Uterus (tissue), 4 donors: ENCODE measurements at places on chromosomes 11 and 22.

GRCh38 chr22:40975366-40975765 lies 24.2 kb downstream of the RBX1 start:
- H3K4me1 ChIP-seq, result no peaks in the 10 kb centered on the region
- H3K27ac ChIP-seq, result no peak overlapping the region
- no peaks in the 10 kb centered on the region for H3K36me3 ChIP-seq
- no peak overlapping the region for H3K4me3 ChIP-seq

- H3K4me1 ChIP-seq, result peaks cover 16% of the 10 kb centered on the region
- H3K36me3 ChIP-seq, result no peaks in the 10 kb centered on the region
- no peak for DNase-seq
- H3K4me3 ChIP-seq, result no peak overlapping the region
- no peaks in the 10 kb centered on the region for H3K27me3 ChIP-seq
Observed at GRCh38 chr11:118149493-118149892, 3.1 kb downstream of the SCN4B start.

DNA sequence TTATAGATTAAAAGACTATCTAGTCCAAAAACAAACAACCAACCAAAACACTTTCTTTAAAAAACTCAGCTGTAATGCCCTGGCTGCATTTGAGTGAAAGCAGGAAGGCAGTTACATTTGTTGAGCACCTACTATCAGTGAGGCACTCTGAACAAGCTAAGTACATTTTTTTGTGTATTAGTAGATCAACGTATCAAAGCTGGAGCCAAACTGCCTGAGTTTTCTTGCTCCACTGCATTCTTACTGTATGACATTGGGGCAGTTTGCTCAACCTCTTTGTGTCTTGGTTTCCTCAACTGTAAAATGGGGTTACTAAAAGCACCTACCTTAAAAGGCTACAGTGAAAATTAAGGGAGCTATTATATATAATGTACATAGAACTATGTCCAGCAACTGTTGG lies 22.0 kb downstream of the COA4 start:
- no peak overlapping the region for H3K4me3 ChIP-seq
- no peaks in the 10 kb centered on the region for H3K36me3 ChIP-seq
- DNase-seq, result no peak
- no peaks in the 10 kb centered on the region for H3K4me1 ChIP-seq
- H3K27me3 ChIP-seq, result no peaks in the 10 kb centered on the region

- H3K4me3 ChIP-seq, result no peak overlapping the region
- no peaks in the 10 kb centered on the region for H3K27me3 ChIP-seq
- no peak for DNase-seq
- H3K36me3 ChIP-seq, result no peaks in the 10 kb centered on the region
Observed at GRCh38 chr11:108985236-108985944, 320.5 kb downstream of the DDX10 start.

- peaks cover 23% of the 10 kb centered on the region for H3K27me3 ChIP-seq
- no peak overlapping the region for H3K27ac ChIP-seq
- H3K4me1 ChIP-seq, result peaks cover 16% of the 10 kb centered on the region
- no peak for DNase-seq
- H3K36me3 ChIP-seq, result no peaks in the 10 kb centered on the region
Observed at GRCh38 chr22:45977551-45978274, 751 bp upstream of the WNT7B start.

- H3K4me3 ChIP-seq, result no peak overlapping the region
- no peaks in the 10 kb centered on the region for H3K36me3 ChIP-seq
- H3K4me1 ChIP-seq, result no peaks in the 10 kb centered on the region
- H3K27me3 ChIP-seq, result no peaks in the 10 kb centered on the region
Observed at GRCh38 chr11:66050581-66051231, 1.5 kb upstream of the SF3B2 start.

GRCh38 chr22:27419473-27419872 lies 382.1 kb downstream of the MN1 start:
- H3K36me3 ChIP-seq, result no peaks in the 10 kb centered on the region
- no peak overlapping the region for H3K27ac ChIP-seq
- no peak overlapping the region for H3K4me3 ChIP-seq
- DNase-seq, result no peak
- H3K27me3 ChIP-seq, result no peaks in the 10 kb centered on the region

DNA sequence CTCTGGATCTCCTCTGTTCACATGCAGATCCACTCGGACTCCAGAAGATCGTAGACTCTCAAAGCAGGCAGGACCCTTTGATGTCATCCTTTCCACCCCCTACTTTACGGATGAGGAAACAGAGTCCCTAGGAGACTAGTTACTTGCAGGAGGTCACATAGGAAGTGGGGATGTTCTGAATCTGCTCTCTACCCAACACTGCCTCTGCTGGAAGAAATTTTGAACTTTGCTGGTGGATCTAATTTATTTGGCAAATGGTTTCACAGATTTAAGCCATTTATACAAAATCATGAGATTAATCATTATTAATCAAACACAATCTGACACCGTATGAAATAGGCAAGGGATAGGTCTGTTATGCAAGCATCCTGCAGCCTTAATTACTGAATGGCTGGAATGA lies 55.0 kb upstream of the USP47 start:
- no peak for DNase-seq
- no peak overlapping the region for H3K27ac ChIP-seq
- no peaks in the 10 kb centered on the region for H3K27me3 ChIP-seq
